GM23248 (cell line): ENCODE measurements at places on chromosomes 5 and 9.

- no peak for DNase-seq
These were observed 26.8 kb upstream of the NAA35 start for GRCh38 chr9:85914108-85914507.

GRCh38 chr9:129696944-129697655 lies 31.7 kb downstream of the PRRX2 start:
- peak; percentile 97 for DNase-seq

GRCh38 chr5:94850960-94851359 lies 232.5 kb downstream of the SLF1 start:
- DNase-seq: no peak

DNA sequence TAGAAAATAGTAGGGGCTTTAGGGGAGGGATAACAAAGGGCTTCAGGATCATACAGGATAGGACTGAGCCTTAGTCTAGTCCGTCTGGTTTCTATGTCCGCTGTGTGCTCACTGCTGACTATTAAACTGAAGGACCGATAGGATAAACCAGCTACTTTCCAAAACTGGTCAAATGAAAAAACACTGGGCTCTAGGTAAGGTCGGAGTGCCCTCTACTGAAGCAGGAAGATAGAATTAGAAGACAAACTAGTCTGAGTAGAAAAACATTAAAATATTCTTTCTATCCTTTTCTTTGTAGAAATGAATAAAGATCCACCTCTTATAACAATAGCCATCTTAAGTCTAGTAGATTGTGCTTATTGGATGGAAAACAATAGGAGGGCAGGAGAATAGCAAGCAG lies 133.6 kb downstream of the CEMIP2 start:
- no peak for DNase-seq

DNA sequence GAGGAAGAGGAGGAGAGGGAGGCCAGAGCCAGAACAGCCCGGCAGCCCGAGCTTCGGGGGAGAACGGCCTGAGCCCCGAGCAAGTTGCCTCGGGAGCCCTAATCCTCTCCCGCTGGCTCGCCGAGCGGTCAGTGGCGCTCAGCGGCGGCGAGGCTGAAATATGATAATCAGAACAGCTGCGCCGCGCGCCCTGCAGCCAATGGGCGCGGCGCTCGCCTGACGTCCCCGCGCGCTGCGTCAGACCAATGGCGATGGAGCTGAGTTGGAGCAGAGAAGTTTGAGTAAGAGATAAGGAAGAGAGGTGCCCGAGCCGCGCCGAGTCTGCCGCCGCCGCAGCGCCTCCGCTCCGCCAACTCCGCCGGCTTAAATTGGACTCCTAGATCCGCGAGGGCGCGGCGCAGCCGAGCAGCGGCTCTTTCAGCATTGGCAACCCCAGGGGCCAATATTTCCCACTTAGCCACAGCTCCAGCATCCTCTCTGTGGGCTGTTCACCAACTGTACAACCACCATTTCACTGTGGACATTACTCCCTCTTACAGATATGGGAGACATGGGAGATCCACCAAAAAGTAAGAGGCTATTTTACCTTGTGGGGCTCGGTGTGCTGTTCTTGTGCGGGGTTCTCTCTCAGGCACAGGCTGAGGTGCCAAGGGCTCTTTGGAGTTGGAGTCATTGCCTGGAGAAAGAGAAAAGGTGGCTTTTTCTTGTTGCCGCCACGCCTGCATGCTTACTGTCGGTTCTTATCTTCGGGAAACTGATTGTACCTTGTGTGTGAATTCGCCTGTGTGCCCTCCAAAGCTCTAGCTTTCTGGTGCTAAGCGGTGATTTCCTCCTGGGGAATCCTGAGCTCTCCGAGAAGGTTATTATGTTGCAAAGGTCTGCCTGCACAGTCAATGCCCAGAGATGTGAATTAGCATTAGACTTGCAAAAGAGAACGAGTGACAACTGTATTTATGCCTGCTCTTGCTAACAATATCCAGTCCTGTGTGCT lies at the start of gene ISL1:
ISL1 (plus strand) TSS at position 318 of the 991 bp plus-strand sequence; CDS start at position 542, 224 bp downstream.
- DNase-seq: peak; percentile 74

- DNase-seq: peak; percentile 47
These were observed 41.9 kb downstream of the TEK start for GRCh38 chr9:27150746-27151406.

GRCh38 chr5:176927562-176927961 lies 28.4 kb upstream of the HK3 start:
- DNase-seq: no peak

DNA sequence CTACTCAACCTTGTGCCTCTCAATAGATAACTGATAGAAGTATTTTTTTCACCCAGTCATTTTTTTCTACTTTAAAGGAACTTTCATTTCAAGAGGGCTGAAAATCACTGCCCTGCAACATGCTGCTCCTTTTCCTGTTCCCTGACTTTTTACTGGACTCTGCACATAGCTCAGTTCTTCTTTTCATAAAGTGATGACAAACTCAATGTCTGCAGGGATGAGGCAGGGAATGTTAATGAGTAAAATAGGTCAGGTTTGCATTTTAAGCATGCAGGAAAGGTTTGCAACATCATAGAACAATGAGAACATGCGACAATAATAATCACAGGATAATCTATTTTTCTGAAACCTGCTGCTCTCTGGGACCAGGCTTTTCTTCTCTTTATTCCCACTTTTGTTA lies 172.2 kb upstream of the SGCD start:
- no peak for DNase-seq

- DNase-seq: no peak
These were observed 16.4 kb downstream of the ZSWIM6 start for GRCh38 chr5:61348447-61348846.

GRCh38 chr9:122374885-122375420 lies 4.1 kb downstream of the PTGS1 start:
- peak; percentile 83 for DNase-seq

DNA sequence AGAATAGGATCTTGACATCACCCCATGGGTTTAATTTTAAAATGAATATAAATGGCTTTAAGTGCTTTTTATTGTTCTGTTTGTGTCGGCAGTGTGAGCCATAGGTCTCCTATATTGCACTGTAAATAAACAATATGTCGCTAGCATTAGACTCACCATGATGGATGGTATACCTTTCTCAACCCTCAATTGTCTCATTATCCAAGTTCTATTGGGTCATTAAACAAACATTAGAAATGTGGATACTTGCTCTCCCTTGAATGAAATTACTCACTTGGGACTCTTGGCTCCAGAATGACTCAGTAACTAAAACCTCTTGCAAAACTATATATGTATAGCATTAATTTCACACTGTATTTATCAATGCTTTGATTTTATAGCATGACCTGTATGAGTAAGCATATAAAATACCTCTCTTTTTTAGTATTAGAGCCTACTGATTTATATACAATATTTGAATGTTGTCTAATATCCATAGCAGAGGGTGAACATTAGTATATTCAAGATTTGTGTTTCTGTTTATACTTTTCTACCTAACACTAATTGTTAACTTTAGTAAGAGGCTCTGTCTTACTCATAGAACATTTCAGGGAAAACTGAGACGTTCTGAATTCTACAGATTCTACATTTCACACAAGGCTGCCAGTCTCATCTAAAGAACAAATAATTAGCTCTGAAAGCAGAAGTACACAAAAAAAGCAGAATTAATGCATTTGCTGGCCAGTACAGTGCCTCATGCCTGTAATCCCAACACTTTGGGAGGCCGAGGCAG lies 303.8 kb upstream of the PRR16 start:
- peak; percentile 86 for DNase-seq

DNA sequence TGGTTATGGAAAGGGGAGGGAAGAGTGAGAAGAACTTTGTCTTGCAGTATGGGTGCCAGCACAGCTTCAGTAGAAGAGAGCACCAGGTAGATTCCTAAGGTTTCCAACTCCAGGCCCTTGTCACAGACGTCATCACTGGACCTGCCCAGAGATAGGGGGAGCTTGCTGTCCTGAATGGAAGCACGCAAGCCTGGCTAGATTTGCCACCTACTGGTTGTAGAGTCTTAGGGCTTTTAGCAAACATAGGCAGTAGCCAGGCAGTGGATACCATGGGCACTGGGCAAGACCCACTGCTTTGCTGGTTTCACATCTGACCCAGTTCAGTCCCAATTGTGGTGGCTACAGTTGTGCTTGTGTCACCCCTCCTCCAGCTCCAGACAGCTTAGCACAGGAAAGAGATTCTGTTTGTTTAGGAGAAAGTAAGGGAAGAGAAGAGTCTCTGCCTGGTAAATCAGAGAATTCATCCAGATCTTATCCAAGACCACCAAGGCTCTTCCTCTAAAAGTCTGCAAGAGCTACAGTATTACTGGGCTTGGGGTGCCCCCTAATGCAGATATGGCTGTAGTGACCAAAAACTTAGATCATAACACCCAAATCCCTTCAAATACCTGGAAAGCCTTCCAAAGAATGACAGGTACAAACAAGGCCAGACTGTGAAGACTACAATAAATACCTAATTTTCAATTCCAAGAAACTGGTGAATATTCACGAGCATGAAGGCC lies 158.9 kb downstream of the HINT1 start:
- no peak for DNase-seq

GRCh38 chr9:109889456-109889855 lies 109.5 kb downstream of the PALM2AKAP2 start:
- DNase-seq: no peak

- DNase-seq: peak; percentile 12
These were observed 34.3 kb upstream of the RNF130 start for GRCh38 chr5:180105827-180106312.

DNA sequence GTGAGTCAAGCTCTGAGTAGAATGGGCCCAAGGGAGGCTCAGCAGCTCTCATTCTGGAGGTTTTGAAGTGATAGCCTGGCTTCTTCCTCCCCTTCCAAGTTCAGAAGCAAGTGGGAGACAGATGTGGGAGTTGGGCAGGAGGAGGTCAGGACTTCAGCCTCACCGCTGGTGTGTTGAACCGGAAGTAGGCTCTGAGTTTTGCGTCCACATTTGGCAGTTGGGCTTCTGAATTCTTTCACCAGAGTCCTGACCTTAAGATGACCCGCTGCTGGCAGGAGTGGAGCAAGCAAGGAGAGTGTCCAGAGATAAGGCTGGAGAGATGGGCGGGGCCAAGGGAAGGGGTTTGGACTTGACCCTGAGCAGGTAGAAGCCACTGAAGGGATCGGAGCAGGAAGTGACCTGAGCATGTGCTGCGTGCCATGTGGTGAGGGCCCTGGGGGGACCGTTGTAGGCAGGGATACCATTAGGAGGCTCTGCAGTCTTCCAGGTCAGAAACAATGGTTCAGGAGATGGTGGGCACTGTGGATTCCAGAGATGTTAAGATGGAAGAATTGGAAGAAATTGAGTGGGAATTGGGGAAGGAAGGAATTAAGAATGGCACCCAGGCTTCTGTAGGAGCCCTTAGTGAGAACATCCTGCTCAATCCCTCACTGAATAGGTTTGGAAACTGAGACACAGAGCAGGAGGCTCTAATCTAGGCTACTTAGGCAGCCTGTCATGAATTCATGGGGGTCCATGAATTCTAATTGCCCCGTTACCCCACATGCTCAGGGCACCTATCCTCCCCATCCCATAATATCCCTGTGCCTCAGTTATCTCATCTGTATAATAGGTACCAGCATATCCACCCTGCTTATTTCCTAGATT lies 25.9 kb downstream of the GALNT12 start:
- DNase-seq: no peak
